ENCODE measurements at places on chromosomes 6 and 20.

DNA sequence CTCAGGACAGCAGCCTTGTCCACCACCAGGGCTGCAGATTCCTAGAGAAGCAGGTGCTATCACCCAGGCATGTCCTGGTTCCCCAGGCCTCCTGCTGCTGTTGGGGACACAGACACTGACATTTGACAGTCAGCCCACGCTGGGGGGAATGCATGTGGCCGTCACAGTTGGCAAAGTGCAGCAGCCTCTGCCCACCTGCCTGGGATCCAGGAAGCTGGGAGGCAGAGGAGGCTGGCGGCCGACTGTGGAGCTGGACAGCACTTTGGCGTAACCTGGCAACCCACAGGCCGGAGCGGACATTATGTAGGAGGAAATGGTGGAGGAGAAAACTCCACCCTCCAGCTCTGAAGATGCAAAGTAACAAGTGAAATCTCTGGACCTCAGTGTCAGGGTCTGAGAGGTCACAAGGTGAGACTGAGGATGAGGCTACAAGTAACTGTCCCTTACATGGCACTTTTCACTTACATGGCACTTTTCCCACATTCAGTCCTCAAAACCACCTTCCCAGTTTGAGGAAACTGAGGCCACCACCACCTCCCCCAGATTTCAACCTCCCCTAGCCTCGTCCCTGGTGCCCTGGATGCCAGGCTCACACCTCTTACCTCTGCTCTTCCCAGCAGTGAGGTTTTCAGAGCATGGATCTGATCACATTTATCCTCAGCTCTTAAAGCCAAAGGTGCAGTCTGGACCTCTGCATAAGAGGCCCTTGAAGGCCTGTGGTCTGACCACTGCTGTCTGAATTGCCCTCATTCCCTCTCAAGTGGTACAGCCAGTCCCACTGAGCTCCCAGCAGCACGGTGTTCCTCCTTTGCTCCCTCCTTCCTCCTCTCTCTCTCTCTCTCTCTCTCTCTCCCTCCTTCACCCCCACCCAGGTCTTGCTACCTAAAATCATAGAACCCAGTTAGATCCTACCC lies 8.7 kb downstream of the MAP1LC3A start:
- no peak for DNase-seq

GRCh38 chr6:132289756-132290155 lies 111.5 kb downstream of the MOXD1 start:
- DNase-seq, result peak; percentile 78

DNA sequence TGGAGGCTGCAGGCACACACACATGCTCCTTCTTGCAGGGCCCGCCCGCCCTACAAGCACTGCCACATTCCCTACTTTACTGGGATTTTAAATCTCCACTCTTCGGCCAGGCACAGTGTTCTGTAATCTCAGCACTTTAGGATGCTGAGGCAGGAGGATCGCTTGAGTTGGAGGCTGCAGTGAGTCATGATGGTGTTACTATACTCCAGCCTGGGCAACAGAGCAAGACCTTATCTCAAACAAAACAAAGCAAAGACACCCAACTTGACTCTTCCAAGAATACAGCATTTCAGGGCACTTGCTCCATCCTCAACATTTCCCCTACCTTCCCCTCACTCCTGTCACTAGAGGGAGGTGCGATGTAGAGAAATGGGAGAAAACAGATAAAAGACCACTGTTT lies 194.0 kb downstream of the MYLK4 start:
- DNase-seq, result no peak

GRCh38 chr20:1875762-1876161 lies 19.4 kb upstream of the SIRPA start:
- DNase-seq, result no peak

- DNase-seq, result no peak
Observed at GRCh38 chr20:57596358-57596757, 23.9 kb downstream of the ZBP1 start.

DNA sequence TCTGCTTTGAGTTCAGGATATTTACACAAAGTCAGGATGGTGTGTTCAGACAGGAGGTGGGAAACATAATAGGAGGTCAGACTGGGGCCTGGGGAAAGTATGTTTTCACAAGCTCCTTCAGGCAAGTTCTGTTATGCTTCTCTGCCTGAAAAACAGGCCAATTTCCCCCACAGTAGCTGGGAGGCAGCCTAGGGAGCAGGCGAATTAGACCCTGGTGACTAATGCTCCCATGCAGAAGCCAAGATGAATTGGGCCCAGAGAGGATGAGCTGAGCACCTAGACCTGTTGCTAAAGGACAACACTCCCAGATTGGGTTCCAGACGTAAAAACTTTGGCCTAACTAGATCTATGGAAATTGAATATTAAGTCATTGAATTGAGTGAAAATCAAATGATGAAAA lies 142.2 kb upstream of the MAP3K7 start:
- DNase-seq, result no peak

GRCh38 chr6:43942011-43942442 lies 172.0 kb downstream of the VEGFA start:
- DNase-seq, result no peak

DNA sequence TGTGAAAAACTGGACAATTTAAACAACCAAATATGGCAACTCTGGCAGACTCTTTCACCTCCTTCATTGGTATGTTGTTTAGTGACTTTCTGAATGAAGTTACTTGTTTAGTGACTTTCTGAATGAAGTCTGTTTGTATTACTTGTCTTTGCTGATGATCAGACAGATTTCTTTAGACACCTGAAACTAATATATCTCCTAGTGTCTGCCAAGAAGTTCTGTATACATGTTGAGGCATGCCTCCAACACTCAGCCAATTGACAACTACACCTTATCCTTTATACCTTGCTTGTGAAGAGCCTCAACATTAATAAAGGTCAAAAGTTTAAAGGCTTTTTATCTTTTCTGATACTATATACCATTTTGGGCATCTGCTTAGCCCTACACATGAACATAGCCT lies 725.4 kb upstream of the EPHA7 start:
- no peak for DNase-seq

DNA sequence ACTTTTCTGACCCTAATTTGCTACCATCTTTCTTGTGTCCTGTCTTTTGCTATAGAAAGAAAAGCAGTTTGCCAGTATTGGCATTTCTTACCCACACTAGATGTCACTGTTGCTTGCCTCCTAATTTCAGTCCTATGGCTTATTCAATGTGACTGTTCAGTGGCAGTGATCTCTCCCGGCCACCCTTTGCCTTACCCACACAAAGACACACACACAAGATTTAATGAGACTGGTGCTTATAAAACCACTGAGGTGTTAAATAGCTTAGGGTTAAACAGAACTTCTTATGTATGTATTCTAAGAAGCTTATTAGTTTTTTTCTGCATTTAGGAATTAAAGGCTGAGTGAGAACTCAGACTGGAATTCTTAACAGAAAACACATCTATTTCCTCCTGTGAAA lies 233.6 kb upstream of the ASCC3 start:
- DNase-seq, result peak; percentile 85

- DNase-seq, result peak; percentile 88
Observed at GRCh38 chr20:62739581-62740285, 31.1 kb downstream of the NTSR1 start.

DNA sequence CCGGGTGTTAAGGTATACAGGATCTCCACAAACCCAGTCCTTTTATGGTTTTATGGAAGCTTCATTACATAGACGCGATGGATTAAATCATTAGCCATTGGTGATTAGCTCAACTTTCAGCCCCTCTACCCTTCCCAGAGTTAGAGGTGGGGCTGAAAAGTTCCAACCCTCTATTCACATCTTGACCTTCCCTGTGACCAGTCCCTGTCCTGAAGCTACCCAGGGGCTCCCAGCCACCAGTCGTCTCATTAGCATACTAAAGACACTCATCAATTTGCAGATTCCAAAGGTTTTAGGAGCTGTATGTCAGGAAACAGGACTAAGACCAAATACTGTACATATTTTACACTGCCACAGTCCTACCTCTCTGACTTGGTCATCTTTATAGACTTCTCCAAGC lies 21.0 kb downstream of the KHDC1L start:
- no peak for DNase-seq

GRCh38 chr6:39273406-39273821 lies 40.8 kb downstream of the KCNK17 start:
- no peak for DNase-seq

DNA sequence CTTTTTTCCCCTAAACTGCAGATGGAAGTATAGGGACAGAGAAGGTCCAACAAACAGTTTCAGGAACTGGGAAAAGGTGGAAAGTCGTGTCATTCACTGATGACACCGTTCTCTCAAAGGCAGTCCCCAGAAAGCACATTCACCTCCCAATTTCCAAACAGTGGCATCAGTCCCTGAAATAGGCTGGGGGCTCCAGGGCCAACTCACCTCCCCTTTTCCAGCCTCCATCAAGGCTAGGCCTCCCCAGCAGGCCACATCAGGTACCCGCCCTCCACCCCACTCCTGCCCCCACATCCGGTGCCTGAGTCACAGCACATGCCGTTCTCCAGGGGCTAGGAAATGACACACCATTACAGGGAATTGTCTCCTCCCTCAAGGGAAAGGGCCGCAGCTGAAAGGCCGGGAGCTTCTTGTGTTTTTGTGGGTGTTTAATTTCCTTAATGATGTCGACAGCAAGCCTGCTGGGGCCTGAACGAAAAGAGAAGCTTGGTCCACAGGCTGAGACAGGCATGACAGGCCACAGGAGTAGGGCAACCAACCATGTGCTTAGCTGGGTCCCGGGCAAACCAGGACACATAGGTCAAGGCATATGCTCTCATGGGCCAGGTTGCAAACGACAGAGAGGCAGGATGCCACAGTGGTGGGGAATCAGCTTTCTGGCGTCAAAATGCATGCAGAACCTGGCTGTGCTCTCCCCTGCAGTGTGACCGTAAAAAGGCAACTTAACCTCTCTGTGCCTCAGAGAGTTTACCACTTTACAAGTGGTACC lies 39.2 kb downstream of the ZMYND8 start:
- DNase-seq, result no peak

- no peak for DNase-seq
Observed at GRCh38 chr6:128487055-128487454, 33.3 kb downstream of the PTPRK start.

DNA sequence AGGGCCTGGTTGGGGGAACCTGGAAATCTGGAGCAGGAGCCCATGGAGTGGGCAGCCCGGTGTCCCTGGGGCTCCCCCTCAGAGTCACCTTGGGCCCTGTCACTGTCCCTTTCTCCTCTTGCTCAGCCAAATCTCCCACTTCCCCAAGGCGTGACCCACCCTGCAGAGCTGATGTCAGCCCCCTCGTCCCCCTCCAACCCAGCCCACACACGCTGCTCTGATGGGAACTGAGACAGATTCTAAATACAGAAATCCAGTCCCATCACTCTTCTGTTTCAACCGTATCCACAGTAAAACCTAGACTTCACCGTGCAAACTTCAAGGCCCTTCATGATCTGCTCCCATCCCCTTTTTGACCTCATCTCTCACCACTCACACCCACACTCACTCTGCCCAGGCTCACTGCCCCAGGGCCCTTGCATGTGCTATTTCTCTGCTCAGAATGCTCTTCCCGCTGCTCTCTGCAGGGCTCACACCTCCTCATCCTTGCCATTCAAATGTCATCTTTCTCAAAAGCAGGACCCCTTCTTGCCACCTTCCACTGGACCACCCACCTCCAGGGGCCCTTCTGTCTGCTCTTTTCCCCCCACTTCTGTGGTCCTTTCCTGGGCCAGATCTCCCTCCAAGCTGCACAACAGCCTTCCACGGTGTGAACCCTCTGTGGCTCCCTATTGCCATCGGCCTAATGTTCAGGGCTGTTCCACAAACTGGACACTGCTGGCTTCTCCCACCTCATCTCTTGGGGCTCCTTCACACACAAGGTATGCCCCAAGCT lies 16.6 kb downstream of the TGM2 start:
- DNase-seq, result no peak

GRCh38 chr6:79048611-79049010 lies 29.4 kb downstream of the PHIP start:
- peak; percentile 28 for DNase-seq

DNA sequence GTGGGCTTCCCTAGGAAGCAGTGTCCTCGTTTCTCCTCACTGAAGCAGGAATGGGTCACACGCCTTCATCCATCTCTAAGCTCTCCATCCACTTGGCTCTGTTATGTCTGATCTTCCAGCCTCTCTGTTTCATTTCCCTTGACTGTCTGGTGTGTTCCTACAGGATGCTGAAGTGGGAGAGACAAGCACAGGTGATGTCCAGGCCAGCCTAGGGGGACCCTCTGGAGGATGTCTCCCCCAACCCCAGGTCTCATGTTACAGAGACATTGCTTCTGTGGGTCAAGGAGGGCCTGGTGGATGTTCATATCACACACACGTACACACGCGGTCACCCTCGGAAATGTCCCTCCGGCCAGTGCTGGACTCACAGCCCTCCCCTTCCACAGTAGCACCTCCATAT lies 229.9 kb downstream of the CDC5L start:
- no peak for DNase-seq

DNA sequence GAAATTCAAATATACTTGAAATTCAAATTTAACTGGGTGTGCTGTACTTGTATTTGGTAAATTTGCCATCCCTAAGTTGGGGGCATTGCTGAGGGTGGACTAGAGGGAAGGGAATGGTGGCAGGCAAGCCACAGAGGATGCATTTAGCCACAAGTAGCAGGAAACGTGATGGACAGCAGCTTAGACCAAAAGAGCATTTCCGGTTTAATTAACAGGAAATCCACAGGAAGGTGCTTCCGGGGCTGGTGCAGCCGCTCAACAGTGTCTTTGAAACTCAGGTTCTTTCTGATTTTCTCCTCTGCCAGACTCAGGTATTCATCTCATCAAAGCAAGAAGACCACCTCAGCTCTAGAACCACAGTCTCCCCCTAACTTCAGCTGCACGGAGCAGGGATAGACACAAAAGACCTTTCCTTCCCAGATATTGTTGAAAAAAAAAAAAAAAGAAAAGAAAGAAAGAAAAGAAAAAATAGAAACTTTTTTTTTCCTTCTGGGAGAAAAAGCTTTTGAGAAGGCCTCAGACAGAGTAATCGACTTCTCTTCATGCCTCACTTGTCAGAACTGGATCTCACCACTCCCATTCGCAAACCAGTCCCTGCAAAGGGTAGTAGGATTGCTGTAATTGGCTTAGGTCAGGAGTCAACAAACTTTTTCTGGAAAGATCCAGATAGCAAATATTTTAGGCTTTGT lies 8.0 kb upstream of the BCAS1 start:
- no peak for DNase-seq

DNA sequence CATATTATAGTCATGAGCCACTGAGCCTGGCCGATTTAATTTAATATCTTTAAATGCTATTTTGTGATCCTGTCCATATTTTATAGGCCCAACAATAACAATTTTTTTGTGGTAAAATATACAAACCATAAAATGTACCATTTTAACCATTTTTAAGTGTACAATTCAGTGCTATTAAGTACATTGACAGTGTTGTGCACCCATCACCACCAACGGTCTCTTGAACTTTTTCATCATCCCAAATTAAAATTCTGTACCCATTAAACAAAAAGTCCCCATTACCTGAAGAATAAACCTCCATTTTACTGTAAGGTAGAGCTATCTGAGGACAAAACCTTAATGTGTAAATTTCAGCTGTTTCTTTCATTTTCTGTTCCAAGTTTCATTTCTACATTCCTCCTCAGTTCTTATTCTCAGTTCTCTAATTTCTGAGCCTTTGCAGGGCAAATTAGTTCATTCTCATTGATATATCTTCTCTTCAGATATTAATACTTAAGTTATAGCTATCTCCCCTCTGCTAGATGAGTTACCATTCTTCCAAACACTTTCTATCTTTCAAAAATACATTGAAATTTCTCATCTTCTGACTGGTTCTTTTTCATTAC lies 10.3 kb downstream of the MTO1 start:
- no peak for DNase-seq

- no peak for DNase-seq
Observed at GRCh38 chr6:109019911-109020310, 74.7 kb downstream of the SESN1 start.

- peak; percentile 18 for DNase-seq
Observed at GRCh38 chr6:43052842-43053544, 658 bp downstream of the CUL7 start.

GRCh38 chr20:19074828-19075516 lies 137.5 kb upstream of the SLC24A3 start:
- no peak for DNase-seq
